ENCODE measurements at places on chromosomes 3 and 15. TPM values are rescaled to one million over a fixed set of nuclear protein-coding genes. Genes with fewer than 3 reads are reported as not detected.

- DNase-seq = no peak
Measured at GRCh38 chr3:45958321-45958791, 15.1 kb downstream of the CXCR6 start.

The CEP19 gene
- total RNA-seq = 3.1 TPM

The NFKBIZ gene
- total RNA-seq = 35.4 TPM

- no peak for DNase-seq
Measured at GRCh38 chr3:159749406-159749805, 239.2 kb upstream of the IL12A start.

GRCh38 chr3:126895178-126896066 is 87.5 kb upstream of the PLXNA1 start:
- DNase-seq = no peak

DNA sequence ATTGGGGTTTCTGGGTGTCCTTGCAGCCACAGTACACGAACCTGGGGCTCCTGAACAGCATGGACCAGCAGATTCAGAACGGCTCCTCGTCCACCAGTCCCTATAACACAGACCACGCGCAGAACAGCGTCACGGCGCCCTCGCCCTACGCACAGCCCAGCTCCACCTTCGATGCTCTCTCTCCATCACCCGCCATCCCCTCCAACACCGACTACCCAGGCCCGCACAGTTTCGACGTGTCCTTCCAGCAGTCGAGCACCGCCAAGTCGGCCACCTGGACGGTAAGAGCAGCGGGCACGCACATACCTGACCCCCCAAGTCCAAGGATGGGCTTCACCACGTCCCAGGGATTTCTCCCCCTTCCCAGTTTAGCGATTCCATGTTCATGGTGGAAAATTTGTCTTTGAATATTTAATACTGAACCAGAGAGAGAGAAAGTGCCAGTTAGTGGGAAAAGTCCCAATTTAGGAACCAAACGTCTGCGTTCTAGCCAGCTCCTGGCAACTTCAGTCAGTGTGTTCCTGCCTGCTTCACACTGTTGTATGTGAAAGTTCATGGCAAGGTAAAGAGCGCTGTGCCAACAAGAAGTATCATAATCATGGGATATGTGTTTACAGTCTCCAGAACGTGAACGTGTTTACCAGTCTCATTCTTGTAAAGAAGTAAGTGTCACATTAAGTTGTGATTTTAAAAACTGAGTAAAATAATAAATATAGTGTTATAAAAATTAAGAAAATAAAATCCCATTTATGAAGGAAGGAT is 177.2 kb downstream of the TP63 start:
- DNase-seq = no peak

- DNase-seq = no peak
Measured at GRCh38 chr3:29949940-29950616, 656.3 kb upstream of the TGFBR2 start.

The BFSP2 gene
- total RNA-seq = not detected

The STAG1 gene
- 18.2 TPM for total RNA-seq

DNA sequence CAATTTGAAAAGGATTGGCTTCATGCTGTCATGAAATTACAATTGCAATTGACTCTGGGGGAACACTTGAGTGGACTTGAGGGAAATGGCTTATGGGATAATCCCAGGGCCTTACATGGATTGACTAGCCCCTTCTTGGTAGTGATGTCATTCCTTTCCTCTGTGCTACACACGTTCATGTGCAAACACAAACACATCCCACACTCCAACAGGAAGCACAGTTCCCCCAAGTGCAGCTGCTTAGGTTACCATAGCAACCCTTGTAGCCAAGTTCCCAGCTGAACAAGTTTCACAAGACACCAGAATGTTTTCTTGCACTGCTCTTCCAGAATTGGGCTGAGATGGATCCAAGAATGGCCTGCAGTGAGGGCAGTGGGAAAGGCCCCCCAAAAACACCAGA is 217.0 kb downstream of the ZNF621 start:
- DNase-seq = no peak

GRCh38 chr3:123336441-123336851 is 112.4 kb downstream of the ADCY5 start:
- DNase-seq = no peak

DNA sequence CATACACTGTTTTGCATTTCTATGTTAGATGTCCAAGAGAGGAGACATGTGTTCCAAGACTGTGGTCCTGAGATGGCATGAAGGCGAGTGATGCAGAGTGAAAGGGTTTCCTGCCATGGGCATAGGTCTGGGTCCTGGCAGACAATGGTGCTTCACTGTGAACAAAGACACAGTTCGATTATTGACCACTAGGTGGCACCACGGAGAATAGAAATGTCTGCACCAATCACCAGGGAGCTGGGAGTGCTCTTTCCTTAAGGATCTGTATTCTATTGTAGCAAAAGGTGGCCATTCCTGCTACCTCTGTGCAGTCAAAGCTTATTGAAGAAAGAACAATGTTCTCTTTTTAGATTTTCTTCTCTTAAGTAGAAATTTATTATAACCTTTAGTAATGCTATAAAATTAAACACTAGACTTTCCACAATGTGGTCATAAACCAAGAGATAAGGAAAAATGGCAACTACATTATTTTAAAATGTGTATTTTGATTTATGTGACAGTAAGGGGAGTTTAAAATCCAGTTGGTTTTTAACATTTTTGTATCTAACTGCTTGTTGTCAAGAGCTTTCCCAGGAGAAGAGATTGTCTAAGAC is 88.7 kb downstream of the GABRG3 start:
- no peak for DNase-seq

The AADAC gene
- total RNA-seq = 1.6 TPM

DNA sequence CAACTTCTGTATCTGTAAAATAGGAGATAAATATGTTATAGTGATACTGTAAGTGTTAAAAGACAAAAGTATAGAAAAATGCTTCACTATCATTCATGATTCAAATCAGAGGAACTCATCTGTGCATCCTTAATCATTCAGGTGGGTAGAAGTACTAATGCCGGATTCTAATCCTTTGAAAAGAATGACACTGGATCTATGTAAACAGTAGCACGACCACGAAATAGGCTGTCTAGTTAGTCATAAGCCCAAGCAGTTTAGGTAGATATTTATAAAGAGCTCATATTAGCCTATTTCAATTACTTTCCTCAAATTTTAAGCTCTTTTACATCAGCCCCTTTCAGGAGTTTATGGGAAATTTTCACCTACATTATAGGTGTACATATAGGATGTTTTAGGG is 437.9 kb downstream of the SOX2 start:
- DNase-seq = no peak

DNA sequence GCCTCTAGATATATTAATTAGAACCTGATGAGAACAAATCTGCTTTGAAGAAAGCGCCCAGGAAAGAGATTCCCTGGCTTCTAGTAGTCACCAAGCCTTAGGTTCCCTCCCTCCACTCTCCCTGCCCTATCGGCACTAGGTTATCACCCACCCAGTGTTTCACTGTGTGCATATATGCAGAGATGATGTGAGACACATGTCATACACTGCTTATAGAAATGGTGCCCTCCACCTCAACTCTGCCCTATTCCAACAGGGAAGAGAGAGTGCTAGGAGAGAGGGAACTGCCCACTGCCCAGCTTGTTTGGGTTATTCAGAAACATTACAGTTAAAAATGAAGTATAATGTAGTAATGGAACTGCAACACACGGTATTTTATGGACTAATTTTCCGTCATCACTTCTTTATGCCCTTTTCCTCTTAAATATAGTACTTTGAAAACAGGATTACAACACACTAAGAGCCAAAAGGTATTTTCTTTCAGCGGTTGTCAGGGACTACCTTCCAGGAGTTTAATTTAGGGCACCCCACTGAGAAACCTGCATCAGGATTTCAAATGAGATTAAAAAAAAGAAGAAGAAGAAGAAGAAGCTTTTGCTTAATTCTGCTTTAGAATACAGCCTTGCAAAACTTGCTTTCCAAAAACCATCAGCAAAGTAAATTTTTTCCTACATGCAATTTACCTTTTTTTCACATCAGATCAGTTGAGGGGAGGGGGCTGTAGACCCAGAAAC is 55.3 kb downstream of the MEIS2 start:
- no peak for DNase-seq

- no peak for DNase-seq
Measured at GRCh38 chr3:15486979-15487378, 34.5 kb downstream of the COLQ start.

DNA sequence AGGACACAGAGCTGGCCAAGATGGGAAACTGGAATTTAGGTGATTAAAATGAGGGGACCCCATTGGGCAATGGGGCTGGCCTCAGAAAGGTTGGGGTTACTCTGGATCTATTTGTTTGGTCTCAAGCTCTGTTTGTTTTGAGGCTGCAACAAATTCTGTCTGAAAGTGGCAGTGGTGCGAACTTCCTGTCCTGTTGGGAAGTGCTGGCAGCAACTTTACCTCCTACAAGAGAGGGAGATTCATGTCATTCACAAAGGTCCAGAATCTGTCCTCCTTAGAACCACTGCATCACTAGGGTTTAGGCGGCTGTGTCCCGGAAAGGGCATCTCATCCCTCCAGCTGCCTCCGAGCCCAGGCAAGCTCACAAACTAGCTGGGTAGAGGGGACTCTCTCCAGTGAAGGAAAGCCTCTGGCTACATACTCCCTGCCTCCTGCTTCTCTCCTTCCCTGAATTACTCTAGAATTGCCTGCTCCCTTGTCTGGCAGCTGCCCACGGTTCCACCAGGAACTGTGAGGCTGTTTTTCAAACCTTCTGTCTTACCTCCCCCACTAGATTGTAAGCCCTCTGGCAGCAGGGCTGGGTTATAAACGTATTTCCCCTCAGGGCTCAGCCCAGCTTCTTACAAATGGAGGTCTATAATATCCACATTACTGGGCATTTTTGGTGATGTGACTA is 23.6 kb downstream of the MEGF11 start:
- DNase-seq = no peak

- DNase-seq = no peak
Measured at GRCh38 chr3:114104414-114104813, 47.9 kb downstream of the QTRT2 start.

DNA sequence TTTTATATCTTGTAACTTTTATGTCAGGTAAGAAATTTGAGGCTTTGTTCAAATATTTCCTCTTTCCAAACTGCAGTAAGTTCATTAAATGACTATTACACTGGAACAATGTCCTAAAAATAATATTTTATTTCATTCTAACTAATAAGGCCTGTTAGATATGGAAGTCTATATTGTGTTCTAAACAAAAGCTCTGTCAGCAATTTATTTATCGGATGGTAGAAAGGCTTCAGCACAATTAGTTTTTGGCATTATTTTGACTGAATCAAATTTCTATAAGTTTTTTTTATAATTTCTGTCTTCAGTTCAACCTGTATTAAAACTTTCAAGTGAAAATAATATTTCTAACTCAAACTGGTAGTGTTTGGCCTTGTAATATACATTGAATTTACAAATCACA is 992.1 kb downstream of the EPHA3 start:
- no peak for DNase-seq
